EH (cell line): ENCODE measurements at places on chromosomes 3 and 15.

- no peak for DNase-seq
Measured at GRCh38 chr15:101310508-101310907, 15.5 kb upstream of the SNRPA1 start.

GRCh38 chr3:184315871-184316661, 1.7 kb downstream of the EIF4G1 start:
- peak; percentile 37 for DNase-seq

DNA sequence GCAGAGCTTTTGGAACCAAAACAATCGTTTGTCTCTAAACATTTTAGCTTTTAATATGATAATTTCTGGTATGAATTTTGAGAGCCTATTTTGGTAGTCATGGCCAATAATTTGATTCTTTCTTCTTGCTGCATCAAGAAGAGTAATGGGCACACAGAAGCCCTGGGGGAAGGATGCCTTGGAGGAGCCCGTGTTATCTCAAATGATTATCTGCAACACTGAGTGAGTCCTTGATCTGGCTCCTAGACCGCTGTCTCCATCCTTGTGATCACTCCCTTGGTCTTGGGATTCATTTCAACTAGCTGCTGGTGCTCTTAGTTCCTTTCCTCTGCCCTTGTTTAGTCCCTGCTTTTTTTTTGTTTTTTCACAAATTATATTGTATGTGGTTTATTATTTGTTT, 77.9 kb upstream of the CCNL1 start:
- no peak for DNase-seq

GRCh38 chr3:172919297-172919683, 168.8 kb downstream of the ECT2 start:
- no peak for DNase-seq

GRCh38 chr3:197135212-197135611, 105.6 kb upstream of the MELTF start:
- no peak for DNase-seq

DNA sequence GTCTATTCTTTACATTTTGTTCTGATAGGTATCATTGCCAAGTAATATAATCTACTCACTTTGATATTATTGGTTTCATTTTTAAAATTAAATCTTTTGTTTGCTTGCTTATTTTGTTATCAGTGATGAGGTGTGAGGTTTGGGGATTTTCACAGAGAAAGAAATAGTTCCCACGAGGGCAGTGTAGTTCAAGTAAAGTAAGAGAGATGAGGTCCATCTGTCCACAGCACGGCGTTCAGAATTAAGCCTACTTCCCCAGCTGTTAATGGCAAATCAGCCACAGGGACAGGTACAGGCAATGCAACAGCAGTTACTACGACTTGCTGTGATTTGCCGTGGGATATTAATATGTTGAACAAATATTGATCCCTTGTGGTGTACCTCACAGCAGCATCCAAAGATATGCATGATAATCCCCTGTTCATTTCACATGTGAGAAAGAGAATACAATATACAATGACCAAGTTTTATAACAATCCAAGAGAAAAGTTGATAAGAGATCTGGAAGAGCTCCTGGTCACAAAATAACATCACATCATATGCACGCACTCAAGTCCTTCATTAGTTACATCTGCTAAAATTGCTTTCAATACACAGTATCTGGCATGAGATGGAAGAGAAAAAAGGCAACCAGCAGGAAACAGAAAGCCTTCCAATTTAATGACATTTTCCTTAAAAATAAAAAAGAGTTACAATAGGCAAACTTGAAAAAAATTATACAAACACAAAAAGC, 131.6 kb downstream of the TUSC7 start:
- DNase-seq, result no peak

DNA sequence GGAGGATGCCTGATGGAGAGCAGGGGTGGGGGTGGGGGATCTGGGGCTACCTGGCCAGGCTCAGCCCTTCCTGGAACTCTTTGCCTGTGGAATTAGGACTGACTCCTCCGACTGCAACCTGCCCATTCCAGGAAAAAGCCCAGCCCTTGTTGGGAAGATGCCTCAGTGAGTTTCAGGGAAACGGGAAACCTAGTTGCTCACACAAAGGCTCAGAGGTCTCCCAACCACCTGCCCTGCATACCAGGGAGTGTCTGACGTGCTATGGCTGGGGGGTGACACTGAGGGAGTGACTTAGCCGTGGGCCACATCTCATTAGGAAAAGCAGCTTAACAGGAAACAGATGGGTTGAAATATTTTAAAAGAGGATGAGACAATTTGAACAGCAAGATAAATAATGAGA, 27.9 kb downstream of the CYP8B1 start:
- peak; percentile 46 for DNase-seq

GRCh38 chr3:60756241-60757030, 494.8 kb downstream of the FHIT start:
- peak; percentile 40 for DNase-seq

GRCh38 chr15:25596644-25597562, 158.1 kb upstream of the UBE3A start:
- no peak for DNase-seq

DNA sequence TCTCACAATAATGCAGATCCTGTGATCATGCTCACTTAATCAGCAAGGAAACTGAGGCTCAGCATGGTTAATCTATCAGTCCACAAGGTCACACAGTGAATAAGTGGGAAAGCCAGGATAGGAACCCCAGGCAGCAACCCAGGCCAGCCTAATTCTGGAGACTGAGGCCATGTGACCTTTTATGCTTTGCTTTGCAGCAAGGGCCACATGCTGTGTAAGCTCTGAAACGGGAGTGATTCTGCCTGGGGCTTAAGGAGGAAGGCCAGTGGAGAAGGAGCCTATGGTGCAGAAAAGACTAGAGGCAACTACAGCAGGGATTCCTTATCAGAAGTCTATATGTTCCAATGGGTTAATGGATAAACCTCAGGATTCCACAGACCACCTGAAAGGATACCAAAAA, 157.6 kb upstream of the PPP2R3A start:
- DNase-seq, result no peak

DNA sequence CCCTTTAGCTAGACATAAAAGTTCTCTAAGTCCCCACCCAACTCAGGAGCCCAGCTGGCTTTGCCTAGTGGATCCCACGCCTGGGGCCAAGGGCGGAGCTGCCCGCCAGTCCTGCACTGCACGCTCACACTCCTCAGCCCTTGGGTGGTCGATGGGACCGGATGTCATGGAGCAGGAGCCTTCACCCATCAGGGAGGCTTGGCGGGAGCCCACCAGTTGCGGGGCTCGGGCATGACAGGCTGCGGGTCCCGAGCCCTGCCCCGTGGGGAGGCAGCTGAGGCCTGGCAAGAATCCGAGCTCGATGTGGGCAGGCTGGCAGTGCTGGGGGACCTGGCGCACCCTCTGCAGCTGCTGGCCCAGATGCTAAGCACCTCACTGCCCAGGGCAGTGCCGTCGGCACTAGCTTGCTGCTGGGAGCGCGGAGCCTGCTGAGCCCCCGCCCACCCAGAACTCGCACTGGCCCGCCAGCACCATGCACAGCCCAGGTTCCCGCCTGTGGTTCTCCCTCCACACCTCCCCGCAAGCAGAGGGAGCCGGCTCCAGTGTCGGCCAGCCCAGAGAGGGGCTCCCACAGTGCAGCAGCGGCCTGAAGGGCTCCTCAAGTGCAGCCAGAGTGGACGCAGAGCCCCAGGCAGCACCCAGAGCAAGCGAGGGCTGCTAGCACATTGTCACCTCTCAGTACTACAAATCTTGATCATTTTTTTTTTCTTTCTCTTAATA, 391.4 kb upstream of the NDN start:
- DNase-seq, result no peak

DNA sequence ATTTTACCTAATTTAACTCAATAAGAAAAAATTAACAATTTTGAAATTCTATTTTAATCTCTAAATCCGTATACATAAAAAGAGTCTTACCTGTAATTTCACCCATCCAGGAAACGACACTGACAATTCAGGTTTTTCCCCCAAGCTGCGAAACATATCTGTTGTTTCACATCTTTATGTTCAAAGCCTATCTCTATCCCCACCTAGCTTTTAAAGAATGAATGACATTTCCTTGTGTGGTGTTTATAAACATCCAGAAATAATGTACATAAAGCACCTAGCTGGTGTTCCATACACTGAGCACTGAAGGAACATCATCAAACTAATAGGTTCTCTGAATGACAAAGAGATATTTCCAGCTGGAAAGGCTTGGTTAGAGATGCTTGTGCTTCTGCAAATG, 867.8 kb downstream of the SQOR start:
- peak; percentile 2 for DNase-seq

DNA sequence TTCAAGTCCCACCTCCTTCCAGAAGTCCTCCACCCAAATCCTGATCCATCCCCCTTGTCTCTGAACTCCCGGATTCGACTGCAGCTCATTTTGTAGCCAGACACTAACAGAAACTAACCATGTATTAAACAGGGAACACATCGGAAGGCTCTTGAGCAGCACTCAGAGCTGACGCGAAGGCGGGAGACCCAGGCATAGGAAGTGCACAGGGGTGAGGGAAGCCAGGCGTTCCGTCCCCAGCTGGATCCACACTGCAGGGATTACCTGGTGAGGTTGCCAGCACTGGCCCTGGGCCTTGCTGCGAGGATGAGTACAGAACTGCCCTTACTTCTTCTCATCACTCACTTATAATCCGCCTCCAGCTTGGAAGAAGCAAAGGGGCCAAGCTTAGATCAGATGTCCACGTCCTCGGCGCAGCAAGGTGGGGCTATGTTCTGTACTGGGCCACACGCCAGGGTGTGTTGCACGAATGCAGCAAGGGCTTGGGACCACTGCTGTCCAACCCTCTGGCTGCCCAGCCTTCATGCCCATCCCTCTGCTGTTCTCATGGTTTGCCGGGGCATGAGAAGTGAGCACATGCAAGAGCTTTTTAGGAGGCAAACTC, 124.2 kb upstream of the SMAD3 start:
- no peak for DNase-seq

- peak; percentile 3 for DNase-seq
Measured at GRCh38 chr3:31880020-31880419, 101.0 kb downstream of the OSBPL10 start.
